Tongue (tissue), 3 donors: ENCODE measurements at places on chromosomes 16 and 17. TPM values are rescaled to one million over a fixed set of nuclear protein-coding genes. Genes with fewer than 3 reads are reported as not detected.
A peak's percentile ranks its signal among the peaks of the same experiment; 100 is the strongest.

SPATA22 gene
- total RNA-seq = not detected

KRTAP2-4 gene
- total RNA-seq = not detected

ZNF423 gene
- total RNA-seq = 22.5 TPM

ZNF652 gene
- 31.5 TPM for total RNA-seq

CCDC40 gene
- total RNA-seq = 4.5 TPM

IGSF6 gene
- total RNA-seq = 1.3 TPM

SHPK gene
- 15.3 TPM for total RNA-seq

ADPRM gene
- total RNA-seq = 23.6 TPM

ACSM2A gene
- total RNA-seq = not detected

FBXW10 gene
- total RNA-seq = 0.31 TPM

SPNS1 gene
- 14.8 TPM for total RNA-seq

SLC6A2 gene
- total RNA-seq = 7.8 TPM

ALDH3A1 gene
- total RNA-seq = 17.1 TPM

NPIPB12 gene
- 24.6 TPM for total RNA-seq

DNA sequence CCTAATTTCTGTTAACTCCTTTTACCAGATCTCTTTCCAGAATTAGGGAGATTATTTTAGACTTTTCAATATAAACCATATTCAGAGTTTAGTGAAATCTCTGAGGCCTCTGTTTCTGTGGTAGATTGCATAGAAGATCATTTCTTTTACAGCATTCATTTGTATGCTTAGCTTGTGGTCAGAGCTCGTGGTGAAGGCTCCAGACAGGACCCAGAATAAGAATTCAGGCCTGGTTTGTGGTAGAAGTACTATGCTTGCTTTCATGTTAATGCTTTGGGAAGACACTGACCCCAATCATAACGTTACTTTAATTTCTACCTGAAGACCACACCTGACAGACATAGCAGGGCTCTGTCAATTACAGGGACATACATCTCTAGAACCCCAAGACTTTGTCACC is 258.1 kb downstream of the FTO start:
- no peak for DNase-seq

DNA sequence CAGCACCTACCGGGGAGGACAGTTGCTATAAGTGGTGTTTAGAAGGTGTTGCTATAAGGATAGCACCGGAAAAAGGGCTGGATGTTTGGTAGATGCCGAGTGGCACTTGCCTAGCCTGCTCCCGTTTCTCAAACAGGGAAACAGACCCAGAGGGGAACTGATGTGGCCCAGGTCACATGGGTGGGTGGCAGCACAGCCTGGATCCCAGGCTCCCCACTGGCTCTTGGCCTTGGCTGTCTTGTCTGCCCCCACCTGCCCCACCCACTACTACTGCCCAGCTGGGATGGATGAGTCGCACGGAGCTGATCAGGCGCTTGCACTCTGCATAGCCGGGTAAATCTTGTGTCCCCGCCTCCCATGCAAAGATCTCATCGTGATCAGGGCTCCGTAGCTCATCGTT is 7.2 kb downstream of the SMTNL2 start:
- DNase-seq = no peak

DNA sequence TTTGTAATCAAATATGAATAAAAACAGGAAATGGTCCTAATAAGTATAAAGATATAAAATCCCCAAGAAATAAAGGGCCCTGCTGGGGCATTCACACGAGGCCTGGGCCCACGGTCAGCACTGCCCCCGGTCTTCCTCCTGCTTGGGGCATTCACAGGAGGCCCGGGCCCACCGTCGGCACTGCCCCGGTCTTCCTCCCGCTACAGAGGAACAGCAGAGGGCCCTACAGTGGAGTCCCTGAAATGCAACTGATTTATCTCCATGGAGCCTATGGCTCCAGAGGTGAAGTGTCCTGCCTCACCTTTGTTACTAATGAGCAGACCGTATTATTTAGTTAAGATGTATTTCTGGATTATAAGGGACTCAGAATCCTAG is 46.5 kb downstream of the MAP1LC3B start:
- no peak for DNase-seq

GRCh38 chr17:9361188-9361955 is 214.2 kb downstream of the STX8 start:
- no peak for DNase-seq

DNA sequence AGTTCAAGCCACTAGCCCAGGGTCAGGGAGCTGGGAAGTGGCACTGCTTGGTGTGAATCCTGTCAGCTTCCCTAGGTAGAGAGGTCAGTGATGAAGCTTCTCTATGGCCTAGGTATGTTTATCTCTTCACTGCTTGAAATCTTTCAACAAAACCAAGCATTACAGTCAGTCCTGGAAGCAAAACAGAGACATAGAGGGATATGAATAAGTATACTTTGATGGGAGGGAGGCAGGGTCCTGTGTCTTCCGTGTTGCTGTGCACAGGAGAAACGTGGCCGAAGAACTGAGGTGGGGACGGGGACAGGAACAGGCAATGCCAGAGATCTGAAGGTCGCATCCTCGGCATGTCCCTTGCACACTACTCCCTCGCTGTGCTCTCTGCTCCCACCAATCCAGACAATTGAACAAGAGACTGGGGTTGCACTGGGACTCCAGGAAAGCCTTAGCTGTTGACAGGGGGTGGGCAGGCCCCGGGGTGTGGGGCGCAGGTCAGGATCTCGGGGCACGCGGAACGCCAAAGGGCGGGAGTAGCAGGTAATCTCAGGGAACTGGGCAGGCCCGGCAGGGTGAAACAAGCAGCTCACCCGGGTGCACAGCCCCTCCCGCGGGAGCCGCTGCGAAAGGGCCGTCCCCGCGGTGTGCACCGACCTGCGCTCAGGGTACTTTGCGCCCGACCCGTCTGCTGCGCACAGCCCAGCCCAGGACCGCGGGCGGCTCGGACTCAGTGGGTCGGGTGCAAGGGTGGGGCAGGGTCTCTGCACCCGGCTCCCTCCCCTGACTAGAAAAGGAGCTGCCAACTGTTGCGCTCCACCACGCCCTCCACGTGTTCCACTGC is at the start of gene MT1H:
Gene MT1H (plus strand): TSS at position 810 of the 835 bp plus-strand sequence. CDS start 71 bp downstream, outside the sequence.
- DNase-seq = peak; percentile 18

DNA sequence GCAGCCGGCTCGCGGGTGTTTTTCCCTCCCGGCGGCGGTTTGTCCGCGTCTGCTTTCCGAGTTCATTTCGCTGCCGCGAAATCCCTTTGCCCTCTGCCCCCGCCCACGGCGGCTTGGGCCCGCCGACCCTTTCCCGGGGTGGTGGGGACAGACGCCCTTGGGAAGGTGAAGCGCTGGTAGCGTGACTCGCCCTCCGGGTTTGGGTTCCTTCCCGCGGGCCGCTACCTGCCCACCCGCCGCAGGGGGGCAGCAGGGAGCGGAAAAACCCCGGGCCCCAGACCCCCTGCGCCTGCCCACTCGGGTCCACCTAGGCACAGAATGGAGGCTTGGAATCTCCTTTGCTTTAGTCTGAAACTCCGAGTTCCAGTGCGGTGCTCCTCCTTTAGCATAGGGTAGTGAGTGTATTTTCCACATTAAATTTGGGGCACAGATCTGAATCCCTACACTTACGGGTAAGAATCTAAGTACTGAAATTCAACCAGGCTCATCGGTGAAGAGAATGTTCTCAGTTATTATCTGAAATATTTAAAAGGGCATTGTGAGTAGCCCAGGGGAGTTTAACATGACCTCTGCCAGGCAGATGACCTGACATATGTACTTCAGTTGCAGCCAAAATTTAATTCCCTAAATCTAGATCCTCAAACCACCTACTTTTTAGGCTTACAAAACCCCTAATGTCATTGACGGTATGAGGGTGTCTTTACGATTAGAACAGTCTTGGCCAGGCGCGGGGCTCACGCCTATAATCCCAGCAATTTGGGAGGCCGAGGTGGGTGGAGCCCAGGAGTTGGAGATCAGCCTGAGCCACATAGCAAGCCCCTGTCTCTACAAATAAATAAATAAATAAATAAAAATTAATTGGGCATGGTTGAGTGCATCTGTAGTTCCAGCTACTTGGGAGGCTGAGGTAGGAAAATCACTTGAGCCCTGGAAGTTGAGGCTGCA is 1.0 kb downstream of the NME2 start:
- peak; percentile 63 for DNase-seq

DNA sequence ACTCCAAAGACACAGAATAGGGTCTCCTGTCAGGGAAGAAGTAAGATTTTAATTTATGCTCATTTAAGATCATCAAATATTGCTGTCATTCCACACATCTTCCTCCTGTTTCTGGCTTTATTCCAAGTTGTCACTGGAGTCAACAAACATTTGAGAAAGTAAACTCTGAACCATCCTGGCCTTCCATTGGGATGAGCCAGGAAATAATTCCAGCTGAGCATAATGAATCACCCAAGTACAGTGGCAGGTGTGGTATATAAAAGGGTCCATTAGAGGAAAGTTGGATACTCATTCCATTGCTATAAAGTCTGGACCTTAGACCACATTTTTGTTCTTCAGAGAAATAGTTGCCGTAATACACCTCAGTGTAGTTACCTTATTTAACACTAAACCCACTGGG is 246.1 kb downstream of the SLC39A11 start:
- no peak for DNase-seq

DNA sequence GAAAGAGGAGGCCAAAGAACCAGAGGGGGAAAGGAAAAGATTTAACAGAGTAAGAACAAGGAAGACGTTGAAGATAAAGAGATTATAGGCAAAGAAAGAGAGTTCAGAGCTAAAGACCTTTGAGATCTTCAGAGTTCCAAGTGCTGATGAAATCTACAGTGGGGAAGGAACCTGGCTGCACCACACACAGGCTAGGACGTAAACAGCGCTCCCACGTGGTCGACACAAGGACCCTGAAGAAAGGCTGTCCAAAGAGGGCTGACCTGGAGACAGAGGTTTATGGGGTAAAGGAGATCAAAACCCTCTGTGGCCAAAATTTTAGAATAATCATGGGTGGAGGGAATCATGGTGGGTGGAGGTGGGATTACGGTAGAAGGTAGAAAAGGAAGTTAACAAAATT is 121.6 kb downstream of the PMP22 start:
- no peak for DNase-seq

- DNase-seq = peak; percentile 97
Observed at GRCh38 chr17:77331301-77331864, 190.6 kb downstream of the SEC14L1 start.

GRCh38 chr16:85321509-85322271 is 209.4 kb upstream of the CIBAR2 start:
- peak; percentile 75 for DNase-seq

DNA sequence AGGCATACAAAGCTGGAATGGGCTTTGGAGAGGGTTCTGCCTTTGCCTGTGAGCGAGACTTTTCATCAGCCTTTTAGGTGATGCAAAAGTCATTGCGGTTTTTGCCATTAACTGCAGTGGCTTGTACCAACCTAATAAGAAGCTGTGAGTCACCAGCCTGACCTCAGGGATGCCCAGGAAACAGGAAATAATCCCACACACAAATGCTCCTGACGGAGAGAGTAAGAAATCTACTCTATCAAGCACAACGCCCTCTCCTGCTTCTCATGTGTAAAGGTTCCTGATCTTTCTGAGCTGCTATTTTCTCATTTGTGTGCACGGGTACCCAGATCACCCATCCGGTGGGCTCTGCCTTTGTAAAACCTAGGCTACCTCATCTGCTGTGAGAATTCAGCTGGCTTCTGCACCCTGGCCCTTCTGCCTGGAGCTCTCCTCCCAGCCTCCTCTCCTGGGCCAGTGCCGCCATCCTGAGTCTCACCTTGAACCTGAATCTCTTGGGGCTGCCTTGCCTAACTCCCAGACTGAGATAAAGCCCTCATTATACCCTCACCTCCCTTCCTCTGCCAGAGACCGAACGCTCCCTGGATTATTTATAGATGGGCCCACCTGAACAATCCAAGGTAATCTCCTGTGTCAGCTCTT is 299.7 kb downstream of the C16orf95 start:
- DNase-seq = no peak

DNA sequence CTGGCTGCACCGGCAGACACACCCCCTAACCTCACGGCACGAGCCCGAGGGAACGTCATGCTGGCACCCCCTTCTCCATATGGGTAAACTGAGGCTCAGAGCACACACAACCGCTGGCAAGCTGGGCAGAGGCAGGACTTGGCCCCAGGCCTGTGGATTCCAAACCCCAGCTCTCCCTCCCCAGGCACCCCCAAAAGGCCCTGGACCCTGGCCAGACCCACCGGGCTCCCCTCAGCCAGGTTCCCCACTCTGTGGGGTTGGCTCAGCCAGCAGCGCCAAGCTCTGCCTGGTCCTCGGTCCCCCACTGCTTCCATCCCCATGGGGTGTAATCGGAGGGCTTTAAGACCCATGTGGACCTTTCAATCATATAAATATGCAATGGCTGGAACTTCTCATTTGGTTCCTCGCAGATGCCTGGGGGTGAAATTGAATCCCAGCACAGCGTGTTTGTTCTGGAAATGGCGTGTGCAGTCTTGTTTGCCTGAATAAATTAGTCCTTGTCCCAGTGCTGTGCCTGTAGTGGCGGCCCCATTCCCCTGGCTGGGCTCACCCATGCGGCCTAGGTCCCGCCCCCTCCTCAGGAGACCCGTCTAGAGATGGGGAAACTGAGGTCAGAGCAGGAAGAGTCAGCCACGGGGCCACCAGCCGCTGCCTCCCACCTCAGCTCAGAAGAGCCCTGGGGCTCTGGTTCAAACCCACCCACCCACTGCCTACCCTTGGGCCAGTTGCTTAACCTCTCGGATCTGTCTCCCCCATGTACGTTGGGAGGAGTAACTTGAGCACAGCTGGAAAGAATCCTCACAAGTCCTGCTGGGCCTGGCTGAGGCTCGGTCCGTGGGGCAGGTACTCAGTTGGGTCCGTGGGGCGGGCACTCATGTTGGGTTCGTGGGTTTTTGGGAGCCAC is 57.3 kb downstream of the ZFPM1 start:
- DNase-seq = peak; percentile 78

- DNase-seq = no peak
Observed at GRCh38 chr17:74608511-74608910, 15.0 kb downstream of the CD300E start.

GRCh38 chr17:33804401-33804800 is 450.7 kb upstream of the CCL2 start:
- no peak for DNase-seq

DNA sequence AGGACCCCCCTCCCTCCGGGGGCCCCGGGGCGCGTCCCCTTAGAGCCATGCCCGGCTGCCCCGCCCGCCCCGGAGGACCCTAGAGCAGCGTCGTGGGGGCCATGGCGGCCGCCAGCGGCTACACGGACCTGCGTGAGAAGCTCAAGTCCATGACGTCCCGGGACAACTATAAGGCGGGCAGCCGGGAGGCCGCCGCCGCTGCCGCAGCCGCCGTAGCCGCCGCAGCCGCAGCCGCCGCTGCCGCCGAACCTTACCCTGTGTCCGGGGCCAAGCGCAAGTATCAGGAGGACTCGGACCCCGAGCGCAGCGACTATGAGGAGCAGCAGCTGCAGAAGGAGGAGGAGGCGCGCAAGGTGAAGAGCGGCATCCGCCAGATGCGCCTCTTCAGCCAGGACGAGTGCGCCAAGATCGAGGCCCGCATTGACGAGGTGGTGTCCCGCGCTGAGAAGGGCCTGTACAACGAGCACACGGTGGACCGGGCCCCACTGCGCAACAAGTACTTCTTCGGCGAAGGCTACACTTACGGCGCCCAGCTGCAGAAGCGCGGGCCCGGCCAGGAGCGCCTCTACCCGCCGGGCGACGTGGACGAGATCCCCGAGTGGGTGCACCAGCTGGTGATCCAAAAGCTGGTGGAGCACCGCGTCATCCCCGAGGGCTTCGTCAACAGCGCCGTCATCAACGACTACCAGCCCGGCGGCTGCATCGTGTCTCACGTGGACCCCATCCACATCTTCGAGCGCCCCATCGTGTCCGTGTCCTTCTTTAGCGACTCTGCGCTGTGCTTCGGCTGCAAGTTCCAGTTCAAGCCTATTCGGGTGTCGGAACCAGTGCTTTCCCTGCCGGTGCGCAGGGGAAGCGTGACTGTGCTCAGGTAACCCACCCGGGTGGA is 759 bp downstream of the ALKBH5 start:
- peak; percentile 48 for DNase-seq

- no peak for DNase-seq
Observed at GRCh38 chr17:36127199-36127893, 23.7 kb downstream of the CCL4 start.
